Hair follicle dermal papilla cell (primary cell): ENCODE measurements at places on chromosomes 7 and 10. TPM values are rescaled to one million over a fixed set of nuclear protein-coding genes. Genes with fewer than 3 reads are reported as not detected.

UBTD1 gene
- 28.2 and 34.6 TPM in 2 replicates for total RNA-seq

ACBD7 gene
- total RNA-seq, result 0.32 TPM in 1 of 2 replicates, not detected in the other

PVRIG gene
- not detected in 2 replicates for total RNA-seq

LRRC17 gene
- 4.4 and 4.9 TPM in 2 replicates for total RNA-seq

SRI gene
- 64.3 and 65.6 TPM in 2 replicates for total RNA-seq

RET gene
- total RNA-seq, result 2.4 and 4.1 TPM in 2 replicates

CD36 gene
- 7.5 and 8.9 TPM in 2 replicates for total RNA-seq

NUDCD3 gene
- total RNA-seq, result 65.1 and 68.0 TPM in 2 replicates

GRM3 gene
- not detected in 2 replicates for total RNA-seq

AGBL3 gene
- total RNA-seq, result 0.73 and 1.3 TPM in 2 replicates

CCZ1 gene
- 46.9 and 48.8 TPM in 2 replicates for total RNA-seq

NOM1 gene
- total RNA-seq, result 15.4 and 16.9 TPM in 2 replicates

IRF5 gene
- total RNA-seq, result 0.16 TPM in 1 of 2 replicates, not detected in the other
